ENCODE measurements at places on chromosomes 12 and 14.

DNA sequence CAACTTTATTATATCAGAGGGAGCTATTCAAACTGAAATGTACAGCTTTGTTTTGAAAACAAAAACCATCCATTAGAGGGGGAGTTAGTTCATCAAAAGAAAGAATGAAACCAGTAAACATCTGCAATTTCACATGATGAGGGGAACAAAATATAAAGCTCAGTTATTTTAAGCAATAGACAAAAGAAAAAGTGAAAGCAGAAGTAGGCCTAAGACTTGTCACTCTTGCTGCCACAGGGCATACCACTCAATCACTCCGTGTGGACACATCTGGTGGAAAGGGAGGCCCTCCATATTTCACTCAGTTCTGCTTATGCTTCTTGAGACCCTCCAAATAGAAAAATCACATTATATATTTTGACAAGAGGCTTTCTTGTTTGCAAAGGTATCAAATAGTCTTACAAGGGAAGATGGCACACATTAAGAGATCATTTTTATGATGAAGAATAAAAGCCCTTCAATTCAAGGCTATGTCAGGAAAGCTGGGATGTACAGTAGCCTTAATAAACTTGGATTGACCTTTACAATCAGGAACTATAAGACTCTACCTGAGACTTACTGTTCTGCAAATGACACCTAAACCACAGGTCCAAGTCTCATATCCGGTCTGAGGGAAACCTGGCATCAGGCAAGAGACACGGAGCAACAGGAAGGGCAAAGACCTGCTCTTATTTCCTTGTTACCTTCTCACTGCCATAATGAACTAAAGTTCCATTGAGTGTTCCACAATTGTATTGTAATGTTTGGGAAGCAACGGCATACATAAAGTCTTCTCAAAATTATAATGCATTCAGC, 222.5 kb upstream of the GRIP1 start:
- DNase-seq: no peak

GRCh38 chr14:84819528-84819927, 710.4 kb upstream of the FLRT2 start:
- DNase-seq: no peak

GRCh38 chr12:65965358-65965757, 141.1 kb downstream of the HMGA2 start:
- DNase-seq: no peak

- DNase-seq: no peak
Measured at GRCh38 chr12:79659961-79660431, 30.8 kb downstream of the PAWR start.

- no peak for DNase-seq
Measured at GRCh38 chr14:31572955-31573354, 11.8 kb downstream of the NUBPL start.

DNA sequence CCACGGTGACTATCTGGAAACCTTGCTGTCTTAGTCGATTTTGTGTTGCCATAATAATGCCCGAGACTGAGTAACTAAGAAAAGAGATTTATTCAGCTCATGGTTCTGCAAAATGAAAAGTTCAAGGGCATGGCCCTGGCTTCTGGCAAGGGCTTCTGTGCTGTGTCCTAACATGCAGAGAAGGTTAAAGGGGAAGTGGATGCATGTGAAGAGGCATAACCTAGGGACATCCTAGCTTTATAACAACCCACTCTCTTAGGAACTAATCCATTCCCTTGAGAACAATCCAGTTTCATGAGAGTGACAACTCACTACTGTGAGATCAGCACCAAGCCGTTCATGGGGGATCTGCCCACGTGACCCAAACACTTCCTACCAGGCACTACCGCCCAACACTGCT, 11.5 kb downstream of the FLVCR2 start:
- DNase-seq: no peak

- DNase-seq: no peak
Measured at GRCh38 chr14:53549956-53550355, 396.8 kb upstream of the DDHD1 start.

GRCh38 chr14:28298156-28298555, 468.4 kb upstream of the FOXG1 start:
- no peak for DNase-seq

DNA sequence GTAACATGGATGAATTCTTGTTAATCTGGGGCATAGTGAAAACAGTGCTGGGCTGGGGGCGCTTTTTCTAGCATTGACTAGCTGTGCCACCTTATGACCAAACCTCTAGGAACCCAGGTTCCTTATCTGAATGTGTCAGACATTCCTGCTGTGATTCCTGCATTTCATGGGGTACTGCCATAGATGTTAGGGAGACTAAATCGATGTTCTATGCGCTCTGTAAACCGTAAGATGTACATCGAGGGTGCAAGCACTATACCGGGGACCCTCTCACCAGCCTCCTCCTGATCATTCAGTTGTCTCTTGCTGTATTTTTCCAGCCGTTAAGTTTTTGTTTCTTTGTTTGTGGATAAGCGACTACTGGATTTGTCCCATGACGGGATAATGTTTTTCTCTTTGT, 170.9 kb upstream of the PARP11 start:
- no peak for DNase-seq

GRCh38 chr14:91230397-91231035, 14.0 kb downstream of the GPR68 start:
- DNase-seq: no peak

DNA sequence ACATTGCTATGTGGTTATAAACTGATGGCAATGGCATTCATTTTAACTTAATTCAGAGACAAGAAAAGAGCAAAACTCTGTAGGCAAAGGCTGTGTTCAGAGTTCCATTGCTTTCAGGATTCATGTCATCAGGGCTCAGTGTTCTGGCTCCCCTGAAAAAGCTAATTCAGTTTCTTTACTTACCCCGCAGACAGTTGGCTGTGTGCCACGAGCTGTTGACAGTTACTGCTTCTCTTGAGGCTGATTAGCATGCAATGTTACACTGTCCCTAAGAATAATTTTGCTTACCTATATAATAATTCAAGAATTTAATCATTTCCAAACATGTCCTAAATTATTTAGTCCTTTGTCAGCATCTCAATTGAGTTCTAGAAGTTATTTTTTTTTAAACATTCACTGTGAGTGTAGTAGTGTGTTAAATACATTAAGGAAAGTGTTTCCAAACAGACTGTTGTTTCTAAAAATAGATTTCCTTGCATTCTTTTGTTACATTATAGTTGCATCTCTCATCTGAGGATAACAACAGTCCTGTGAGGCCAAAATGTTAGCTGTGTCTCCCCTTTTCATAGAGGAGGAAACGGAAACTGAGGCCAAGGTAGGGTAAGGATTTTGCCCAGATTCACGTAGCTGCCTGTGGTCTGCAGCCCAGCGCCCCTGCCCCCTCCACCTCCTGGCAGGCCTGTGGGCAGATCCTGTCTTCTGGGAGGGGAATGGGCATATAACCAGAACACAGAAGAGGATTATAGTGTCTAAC, 98.6 kb downstream of the PELI2 start:
- no peak for DNase-seq
